ENCODE measurements at places on chromosomes 7 and 10.
A peak's percentile ranks its signal among the peaks of the same experiment; 100 is the strongest.

DNA sequence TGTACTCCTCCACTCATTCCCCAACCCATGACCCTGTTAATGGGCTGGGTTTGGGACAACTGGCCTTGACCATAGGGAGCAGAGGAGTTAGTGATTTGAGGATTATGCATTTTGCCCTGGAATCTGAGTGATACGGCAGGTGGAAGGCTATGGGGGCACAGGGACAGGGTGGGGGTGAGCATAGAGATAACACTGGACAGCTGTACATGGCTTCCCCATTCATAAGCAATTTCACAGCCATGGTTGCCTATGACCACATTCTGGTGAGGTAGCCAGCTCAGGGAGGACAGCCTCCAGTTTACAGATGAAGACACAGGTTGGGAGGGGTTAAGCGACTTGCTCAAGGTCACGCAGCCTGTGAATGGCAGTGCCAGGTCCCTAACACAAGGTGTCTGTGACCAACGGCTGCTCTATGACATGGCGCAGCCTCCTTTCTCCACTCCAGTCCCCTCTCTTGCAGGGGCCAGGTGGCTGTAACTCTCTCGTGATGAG is 319.5 kb downstream of the PLXNA4 start:
- no peak for DNase-seq

- DNase-seq = no peak
Measured at GRCh38 chr7:51080622-51081269, 235.9 kb downstream of the COBL start.

- DNase-seq = no peak
Measured at GRCh38 chr10:76052682-76053503, 621.5 kb downstream of the LRMDA start.

- DNase-seq = peak; percentile 96
Measured at GRCh38 chr10:70592746-70593512, 9.6 kb downstream of the PRF1 start.

DNA sequence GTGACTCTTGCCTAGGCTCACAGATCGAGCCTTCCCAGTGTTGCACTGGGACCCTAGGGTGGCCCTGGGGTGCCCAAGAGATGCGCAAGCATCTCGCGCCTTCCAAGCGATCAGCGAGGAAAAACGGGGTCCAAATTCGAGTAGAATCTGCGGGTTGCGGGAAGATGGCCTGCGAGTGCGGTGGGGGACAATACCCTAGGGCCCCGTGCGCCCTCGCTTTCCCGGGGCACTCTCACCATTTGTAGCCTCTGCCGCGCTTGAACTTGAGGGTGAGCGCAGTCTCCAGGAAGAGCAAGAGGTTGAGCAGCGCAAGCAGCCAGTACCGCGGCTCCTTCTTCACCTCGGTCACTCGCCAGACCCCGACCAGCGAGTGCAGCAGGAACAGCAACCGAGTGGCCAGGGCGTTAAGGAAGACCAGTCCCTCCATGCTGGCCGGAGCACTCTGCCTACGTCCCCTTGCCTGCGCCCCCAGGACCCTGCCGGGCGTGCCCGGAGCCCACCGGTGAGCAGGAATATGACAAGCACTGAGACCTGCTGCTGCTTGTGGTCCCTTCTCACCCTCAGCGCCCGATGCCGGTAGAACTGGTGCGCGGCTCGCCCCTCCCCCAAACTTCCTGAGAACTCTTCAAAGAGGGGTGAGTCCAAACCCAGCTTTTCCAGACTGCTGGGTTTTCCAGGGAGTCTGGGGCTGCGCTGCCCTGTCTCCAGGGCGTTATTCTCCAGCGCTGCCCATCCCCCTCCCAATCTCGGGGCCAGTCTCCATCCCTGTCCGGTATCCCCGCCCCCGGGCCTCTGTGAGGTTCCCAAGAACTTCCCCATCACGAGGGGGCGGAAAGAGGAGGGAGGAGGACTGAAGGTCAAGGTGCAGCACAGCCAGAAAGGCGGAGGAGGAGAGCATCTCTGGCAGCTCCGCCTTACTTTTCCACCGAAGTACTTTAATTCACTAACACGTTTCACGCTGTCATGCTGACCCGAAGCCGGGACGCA is at the start of gene TMEM26:
Gene TMEM26 (minus strand): TSS at position 727 of the 987 bp plus-strand sequence. CDS start 300 bp downstream, at position 427.
- DNase-seq = no peak

DNA sequence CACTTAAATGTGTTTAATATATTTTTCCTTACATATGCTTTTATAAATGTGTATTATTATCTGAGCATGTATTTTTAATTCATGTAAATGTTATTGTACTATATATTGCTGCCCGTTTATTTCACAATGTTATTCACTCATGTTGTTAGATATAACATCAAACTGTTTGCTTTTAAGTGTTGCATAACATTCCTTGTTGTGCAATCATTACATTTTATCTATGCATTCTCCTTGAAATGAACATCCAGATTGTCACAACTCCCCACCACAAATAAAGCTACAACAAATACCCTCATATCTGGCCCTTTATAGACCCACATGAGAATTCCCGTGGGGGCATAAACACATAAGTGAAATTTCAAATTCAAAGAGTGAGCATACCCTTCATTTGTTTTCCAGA is 264.2 kb downstream of the HPSE2 start:
- DNase-seq = no peak

DNA sequence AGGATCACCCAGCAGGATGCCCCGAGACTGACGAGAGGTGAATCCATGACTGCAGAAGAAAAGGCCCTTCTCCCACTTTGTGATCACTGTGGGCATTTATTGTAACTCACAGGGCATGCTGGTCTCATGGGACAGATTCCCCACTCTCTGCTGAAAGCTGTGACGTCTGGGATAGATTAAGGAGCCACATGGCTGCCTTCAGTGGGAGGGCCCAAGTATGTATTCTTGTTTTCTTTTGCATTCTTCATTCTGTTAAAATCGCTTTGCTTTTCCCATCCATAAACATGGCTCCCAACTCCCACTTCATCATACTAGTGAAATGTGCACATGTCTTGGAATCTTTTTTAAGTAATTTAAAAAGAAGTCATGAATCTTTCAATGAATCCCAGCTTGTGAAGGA is 67.2 kb downstream of the FAM107B start:
- DNase-seq = no peak

GRCh38 chr10:27661514-27662286 is 83.9 kb downstream of the MKX start:
- no peak for DNase-seq

DNA sequence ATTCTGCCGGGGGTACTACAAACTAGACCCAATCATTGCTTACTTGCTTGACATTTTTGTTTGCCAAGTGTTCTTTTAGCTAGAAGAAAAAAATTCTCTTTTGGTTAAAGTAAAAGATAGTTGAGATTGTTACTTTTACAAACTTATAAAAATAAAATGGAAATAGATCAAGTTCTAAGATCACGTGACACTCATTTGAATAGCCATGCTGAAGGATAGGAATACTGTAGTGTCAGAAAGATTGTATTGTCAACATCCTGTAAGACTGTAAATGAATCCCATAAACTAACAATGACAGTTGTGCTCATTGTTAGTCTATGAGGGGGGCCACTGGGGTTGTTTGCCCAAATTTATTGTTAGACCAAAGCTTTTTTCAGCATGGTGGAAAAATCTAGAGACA is 10.5 kb downstream of the NRG3 start:
- no peak for DNase-seq

GRCh38 chr7:91559947-91560346 is 295.7 kb downstream of the FZD1 start:
- DNase-seq = no peak

- no peak for DNase-seq
Measured at GRCh38 chr10:1486841-1487687, 250.3 kb downstream of the ADARB2 start.

DNA sequence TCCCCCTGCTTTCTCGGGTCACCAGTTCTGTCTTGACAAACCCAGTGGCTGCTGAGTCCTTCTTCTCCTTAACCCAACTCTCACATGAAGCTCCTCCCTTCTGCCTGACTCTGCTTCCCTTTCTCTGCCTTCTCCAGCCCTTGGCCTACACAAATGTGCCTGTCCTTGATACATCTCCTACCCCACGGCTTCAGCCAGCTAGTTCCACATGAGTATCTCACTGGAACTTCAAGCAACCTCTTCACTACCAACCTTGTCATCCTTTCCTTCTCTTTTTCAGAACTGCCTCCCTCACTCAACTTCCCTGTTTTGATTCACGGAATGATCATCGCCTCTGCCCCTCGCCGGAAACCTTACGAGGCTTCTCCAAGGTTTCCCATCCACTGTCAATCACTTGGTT is 55.9 kb downstream of the PDIA4 start:
- no peak for DNase-seq

GRCh38 chr10:131553581-131553980 is 242.1 kb upstream of the TCERG1L start:
- no peak for DNase-seq

- DNase-seq = no peak
Measured at GRCh38 chr7:56026538-56026937, 24.7 kb downstream of the PSPH start.

DNA sequence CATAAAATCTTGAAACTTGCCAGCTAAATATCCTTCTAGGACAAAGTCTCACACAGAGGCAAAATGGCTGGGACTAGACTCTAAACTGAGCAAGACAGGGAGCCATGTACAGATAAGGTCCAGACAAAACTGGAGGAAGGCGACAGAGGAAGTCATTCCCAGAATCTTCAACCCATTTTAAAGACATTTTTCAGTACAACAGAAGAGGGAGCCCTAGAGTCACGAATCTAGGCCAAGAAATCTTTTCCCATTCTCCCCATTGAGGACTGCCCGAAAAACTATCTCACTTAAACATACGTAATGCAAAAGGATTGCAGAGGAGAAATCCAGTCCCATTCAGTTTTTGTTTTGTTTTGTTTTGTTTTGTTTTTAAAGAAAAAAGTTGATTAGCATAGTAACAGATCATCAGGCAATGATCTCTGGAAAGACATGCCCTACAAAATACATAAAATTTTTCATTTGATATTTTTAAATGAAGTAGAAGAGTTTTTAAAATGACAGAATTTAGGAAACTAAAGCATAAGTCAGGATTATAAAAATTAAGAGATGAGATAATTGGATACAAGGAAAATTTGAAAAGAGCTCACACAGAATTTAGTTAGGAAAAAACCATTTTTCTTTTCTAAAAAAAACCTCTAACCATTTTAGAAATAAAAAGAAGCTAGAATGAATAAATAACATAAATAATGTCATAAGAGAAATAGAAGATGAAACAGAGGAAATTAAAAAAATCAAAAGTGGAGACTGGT is 16.9 kb upstream of the PRF1 start:
- DNase-seq = peak; percentile 36

- DNase-seq = peak; percentile 25
Measured at GRCh38 chr7:80671744-80672143, 33.3 kb downstream of the CD36 start.
